ENCODE measurements at places on chromosomes 7 and 10. TPM values are rescaled to one million over a fixed set of nuclear protein-coding genes. Genes with fewer than 3 reads are reported as not detected.

The SRRM3 gene
- total RNA-seq, result 0.45 TPM

The ADCYAP1R1 gene
- under 0.01 TPM for total RNA-seq

The PTN gene
- total RNA-seq, result 0.56 TPM

The EBLN1 gene
- not detected for total RNA-seq

The SFRP5 gene
- total RNA-seq, result not detected

The STRIP2 gene
- 5.7 TPM for total RNA-seq

The HOXA6 gene
- total RNA-seq, result 0.36 TPM

The CCDC172 gene
- not detected for total RNA-seq

The BTBD16 gene
- total RNA-seq, result 0.09 TPM

The FAM237B gene
- not detected for total RNA-seq

The TSPAN15 gene
- 48.3 TPM for total RNA-seq

The ELFN1 gene
- 1.2 TPM for total RNA-seq

The ZNF777 gene
- total RNA-seq, result 4.7 TPM

The LIPN gene
- not detected for total RNA-seq

The AKR1D1 gene
- not detected for total RNA-seq

The MCM7 gene
- total RNA-seq, result 51.6 TPM

The CLRN3 gene
- 0.09 TPM for total RNA-seq

The FAM170B gene
- not detected for total RNA-seq

The BLNK gene
- not detected for total RNA-seq

The AKAP9 gene
- total RNA-seq, result 41.8 TPM

The GBX1 gene
- total RNA-seq, result not detected

The CDC14C gene
- not detected for total RNA-seq

The LEP gene
- under 0.01 TPM for total RNA-seq

The PLCE1 gene
- total RNA-seq, result under 0.01 TPM

The GIMAP6 gene
- 150 TPM for total RNA-seq

The MNX1 gene
- not detected for total RNA-seq

The RASA4 gene
- 7.8 TPM for total RNA-seq

The CTBP2 gene
- 87.1 TPM for total RNA-seq

The FGL2 gene
- total RNA-seq, result 3.1 TPM

The PRR15 gene
- 0.45 TPM for total RNA-seq

The HSPB1 gene
- 87.1 TPM for total RNA-seq

The C10orf71 gene
- total RNA-seq, result under 0.01 TPM

The ZNF239 gene
- 2.9 TPM for total RNA-seq

The SLC26A5 gene
- total RNA-seq, result not detected

The WDFY4 gene
- total RNA-seq, result 6.3 TPM

The OR9A2 gene
- not detected for total RNA-seq

The ACBD5 gene
- 18.7 TPM for total RNA-seq

The SPDYE2B gene
- total RNA-seq, result not detected

The NRP1 gene
- 204 TPM for total RNA-seq

The CXCL12 gene
- 34.2 TPM for total RNA-seq

The SNX10 gene
- total RNA-seq, result 0.19 TPM

The RHOBTB1 gene
- total RNA-seq, result 28.9 TPM

The PKD1L1 gene
- 0.90 TPM for total RNA-seq

The SDK1 gene
- total RNA-seq, result 0.81 TPM

The FOXP2 gene
- under 0.01 TPM for total RNA-seq

The NUDT5 gene
- total RNA-seq, result 58.9 TPM

The SEC31B gene
- 5.4 TPM for total RNA-seq

The CLCN1 gene
- total RNA-seq, result not detected

The OPN4 gene
- not detected for total RNA-seq

The GOLGA7B gene
- under 0.01 TPM for total RNA-seq

Data from endothelial cell of coronary artery (primary cell).